ENCODE measurements at places on chromosomes 2 and 18.

GRCh38 chr2:8495189-8495989 is 186.5 kb upstream of the ID2 start:
- no peak for DNase-seq

- DNase-seq: peak; percentile 94
Observed at GRCh38 chr2:88627856-88628570, 749 bp upstream of the EIF2AK3 start.

- no peak for DNase-seq
Observed at GRCh38 chr18:12839526-12840196, 44.4 kb downstream of the PTPN2 start.

DNA sequence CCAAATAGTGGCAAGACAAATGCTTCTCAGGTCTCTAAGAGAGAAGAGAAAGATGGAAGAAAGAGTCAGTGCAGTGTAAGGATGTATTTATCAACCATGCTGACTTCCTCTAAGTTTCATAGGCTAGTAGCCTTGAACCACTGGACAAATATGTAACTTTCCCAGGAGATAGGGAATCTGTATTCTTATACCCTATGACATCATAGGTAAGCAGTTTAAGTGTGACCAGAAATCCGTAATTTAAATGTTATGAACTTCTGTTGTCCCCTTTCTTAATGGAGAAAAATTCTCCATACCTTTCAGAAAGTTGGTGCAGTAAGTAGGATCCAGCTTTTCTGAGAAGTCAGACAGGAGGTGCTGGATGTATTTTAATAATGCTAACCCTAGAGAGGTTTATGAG is 256.2 kb downstream of the LNPK start:
- no peak for DNase-seq

DNA sequence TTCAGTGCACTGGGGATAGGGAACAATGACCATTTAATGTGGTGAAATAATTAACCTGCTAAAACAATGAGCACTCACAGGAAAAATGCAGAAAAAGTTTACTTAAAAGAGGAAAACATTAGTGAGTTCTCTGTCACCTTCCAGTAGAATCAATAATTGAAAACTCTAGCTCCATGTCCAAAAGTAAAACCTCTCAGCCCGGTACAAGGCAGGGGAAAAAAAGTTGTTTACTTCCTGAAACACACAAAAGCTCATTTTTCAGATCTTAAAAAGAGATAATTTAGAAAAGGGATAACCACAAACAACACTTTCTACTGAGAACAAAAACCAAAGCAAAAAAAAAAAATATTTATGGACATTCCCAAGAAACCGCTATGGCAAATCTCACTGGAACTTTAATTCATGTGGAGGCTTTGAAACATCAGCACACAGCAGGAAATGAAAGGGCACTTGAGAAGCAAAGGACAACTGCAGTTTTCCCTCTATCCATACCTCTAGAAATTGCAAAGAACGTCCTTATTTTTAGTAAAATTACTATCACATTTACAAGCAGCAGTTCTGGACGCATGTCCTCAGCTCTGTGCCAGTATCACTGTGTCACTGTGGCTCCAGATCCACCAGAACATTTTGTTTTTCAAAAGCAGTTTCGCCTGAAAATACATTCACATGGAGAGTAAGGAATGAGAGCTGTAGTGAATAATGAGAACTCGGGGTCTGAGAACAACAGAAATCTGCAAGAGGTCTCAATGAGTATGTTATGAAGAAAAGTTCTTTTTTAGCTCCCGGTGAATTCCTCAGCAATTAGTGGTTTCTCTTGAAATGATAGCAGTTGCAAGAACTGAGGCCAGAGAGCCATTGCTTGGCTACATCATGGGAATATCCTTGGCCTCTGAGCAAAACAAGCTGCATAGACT is 44.7 kb upstream of the DNAH7 start:
- no peak for DNase-seq
